Cardiac muscle cell (in vitro differentiated cells and primary cell): ENCODE measurements at places on chromosomes 13 and 19. TPM values are rescaled to one million over a fixed set of nuclear protein-coding genes. Genes with fewer than 3 reads are reported as not detected.

GRCh38 chr19:10219678-10220077, 11.5 kb downstream of the S1PR2 start:
- no peak for DNase-seq

Gene SPTBN4
- 2.3 and 5.5 TPM in 2 replicates for total RNA-seq

- no peak for DNase-seq
These were observed 21.4 kb downstream of the UHRF1 start for GRCh38 chr19:4930664-4931063.

DNA sequence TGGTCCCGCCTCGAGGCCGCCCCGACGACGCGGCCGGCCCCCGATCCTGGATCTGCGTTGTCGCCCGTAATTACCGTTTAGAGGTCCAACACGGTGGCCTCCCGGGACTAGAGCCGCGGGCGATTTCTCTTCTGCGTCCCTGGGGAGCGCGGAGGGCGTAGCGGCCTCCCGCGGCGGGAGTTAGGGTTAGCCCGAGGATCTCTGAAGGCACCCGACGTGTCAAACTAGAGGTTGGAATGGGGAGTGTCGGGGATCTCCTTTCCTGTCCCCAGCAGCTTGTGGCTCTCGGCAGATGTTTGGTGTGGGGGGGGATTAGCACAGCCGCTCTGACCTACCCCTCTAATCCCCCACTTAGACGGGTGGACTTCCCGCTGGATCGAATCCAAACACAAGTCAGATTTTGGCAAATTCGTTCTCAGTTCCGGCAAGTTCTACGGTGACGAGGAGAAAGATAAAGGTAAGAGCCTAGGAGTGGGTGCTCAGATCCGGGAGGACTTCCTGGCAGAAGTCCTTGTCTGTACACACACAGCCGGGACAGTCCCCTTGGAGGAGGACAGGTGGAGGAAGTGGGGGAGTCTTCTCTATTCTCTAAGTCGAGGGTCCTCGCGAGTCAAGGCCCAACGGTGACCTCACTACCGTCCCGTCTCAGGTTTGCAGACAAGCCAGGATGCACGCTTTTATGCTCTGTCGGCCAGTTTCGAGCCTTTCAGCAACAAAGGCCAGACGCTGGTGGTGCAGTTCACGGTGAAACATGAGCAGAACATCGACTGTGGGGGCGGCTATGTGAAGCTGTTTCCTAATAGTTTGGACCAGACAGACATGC, 581 bp downstream of the CALR start:
- DNase-seq, result peak; percentile 64

DNA sequence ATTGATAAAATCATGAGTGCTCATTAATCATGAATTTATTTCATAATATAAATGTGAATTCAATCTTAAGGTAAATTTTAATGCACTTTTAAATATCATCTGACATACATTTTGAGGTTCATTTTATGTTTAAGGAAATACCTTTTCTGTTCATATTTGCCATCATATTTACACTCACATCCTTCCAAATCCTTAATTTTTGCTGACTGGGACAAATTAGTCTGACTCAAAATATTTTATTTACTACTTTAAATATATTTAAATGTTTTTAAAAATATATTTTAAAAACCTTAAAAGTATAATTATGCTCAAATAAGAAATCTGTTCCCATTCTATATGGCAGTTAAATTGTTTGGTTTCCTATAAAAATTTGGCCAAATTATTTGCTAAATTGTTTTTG, 438.1 kb downstream of the GPC5 start:
- no peak for DNase-seq

Gene NCR1
- not detected in 2 replicates for total RNA-seq

DNA sequence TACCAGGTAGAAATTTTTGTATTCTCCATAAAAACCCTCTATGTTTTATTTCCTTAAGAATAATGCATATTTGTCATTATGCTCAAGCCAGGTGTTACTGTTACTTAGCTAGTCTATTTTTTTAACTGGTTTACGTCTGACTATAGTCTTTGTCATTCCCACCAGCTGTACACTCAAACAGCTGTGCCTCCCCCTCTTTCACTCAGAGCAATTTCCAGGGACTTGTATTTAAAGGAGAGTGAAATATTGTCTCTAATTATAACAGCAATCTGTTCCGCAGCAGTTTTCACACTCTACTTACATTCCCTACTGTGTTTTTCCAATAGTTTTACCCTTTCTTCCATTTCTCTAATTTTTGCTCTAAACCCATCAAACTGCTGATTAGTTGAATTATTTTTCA, 813.6 kb upstream of the MIR17HG start:
- no peak for DNase-seq

- peak; percentile 55 for DNase-seq
These were observed 260.0 kb downstream of the NDFIP2 start for GRCh38 chr13:79740991-79741390.

DNA sequence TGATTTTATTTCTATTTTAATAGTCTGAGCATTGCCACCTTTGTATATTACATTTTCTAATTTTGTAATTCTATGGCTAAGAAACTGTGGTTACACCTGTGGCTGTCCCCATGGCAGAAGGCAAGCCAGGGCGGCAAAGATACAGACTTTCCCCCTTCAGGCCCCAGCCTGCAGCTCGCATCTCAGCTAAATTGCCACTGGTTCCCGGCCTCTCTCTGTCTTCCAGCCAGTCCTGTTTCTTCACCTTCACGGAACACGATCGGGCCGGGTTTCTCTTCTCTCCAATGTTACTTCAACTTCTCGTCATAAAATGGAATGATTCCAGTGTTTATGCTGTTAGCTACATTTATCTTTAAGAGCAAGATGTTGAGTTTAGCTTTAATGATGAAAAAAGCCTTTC, 124.5 kb upstream of the ZNF507 start:
- no peak for DNase-seq

DNA sequence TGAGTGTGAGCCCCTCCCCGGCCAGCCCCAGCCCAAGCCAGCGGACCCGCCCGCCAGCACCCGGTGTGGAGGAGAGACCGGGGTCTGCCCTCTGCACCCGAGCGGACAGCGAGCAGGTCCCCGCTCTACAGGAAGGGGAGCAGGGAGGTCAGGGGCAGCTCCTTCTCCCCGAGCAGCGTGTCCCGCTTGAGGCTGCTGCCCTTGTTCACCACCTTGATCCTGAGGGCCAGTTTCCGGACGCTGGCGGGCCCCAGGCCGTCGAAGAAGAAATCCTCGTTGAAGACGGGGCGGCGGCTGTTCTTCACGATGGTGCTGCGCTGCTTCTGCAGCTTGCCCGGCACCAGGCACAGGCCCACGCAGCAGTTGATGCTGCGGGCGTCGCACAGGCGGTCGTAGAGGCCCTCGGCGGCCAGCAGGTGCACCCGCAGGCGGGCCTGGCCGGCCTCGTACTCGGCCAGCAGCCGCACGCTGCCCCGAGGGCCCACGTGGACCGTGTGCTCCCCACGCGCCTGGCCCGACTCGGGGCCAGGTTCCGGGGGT, 1.9 kb downstream of the C2CD4C start:
- DNase-seq, result no peak

- no peak for DNase-seq
These were observed 23.2 kb upstream of the GTF3A start for GRCh38 chr13:27401210-27401609.

DNA sequence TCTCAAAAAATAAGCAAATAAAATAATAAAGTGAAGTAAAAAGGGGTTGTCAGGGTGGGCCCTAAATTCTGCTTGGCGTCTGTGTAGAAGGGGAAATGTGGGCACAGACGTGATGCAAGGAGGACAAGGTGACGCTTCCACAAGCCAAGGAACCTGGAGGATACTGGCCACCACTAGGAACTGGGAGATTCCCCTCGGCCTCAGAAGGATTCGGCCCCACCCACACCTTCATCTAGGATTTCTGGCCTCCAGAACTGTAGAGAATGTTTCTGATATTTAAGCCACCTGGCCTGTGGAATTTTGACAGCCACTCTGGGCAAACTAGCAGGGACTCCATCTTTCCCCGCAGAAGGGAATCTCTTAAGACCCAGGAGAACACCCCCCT, 1.1 kb downstream of the PLEKHJ1 start:
- DNase-seq, result no peak

- DNase-seq, result no peak
These were observed 661 bp downstream of the KCNJ14 start for GRCh38 chr19:48455908-48456562.

DNA sequence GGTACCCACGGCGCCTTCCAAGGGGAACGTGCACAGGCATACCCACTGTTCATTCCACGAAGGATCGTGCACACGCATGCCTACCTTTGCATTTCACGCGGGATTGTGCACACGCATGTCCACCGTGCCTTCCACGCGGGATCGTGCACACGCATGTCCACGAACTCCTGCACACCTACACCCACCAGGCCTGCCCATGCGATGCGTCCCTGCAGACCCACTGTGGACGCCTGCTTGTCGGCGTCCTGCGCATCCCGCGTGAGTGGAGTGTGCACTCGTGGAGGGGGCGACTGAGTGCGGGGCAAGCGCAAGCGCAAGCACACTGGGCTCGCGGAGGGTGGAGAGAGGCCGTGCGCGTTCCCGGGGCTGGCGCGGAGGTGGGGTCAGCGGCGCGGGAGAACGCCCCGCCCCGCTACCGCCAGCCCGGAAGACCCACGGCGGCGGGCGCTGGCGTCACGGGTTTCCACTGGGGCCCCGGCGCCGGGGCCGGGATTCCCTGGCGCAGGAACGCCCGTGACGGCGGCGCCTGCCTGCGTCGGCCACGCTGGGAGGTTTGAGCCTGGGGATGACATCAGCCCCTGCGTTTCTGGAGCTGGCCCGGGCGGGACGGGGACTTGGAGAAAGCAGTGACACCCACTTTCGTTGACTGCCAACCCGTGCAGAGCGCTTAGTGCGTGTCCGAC, 18.7 kb downstream of the GADD45B start:
- DNase-seq, result peak; percentile 88

GRCh38 chr13:73428137-73428536, 369.3 kb downstream of the KLF5 start:
- peak; percentile 74 for DNase-seq

Gene TTC9B
- total RNA-seq, result not detected in 2 replicates

- peak; percentile 74 for DNase-seq
These were observed 43.8 kb downstream of the DCT start for GRCh38 chr13:94435604-94436226.

Gene ZNF571
- total RNA-seq, result 3.3 and 5.0 TPM in 2 replicates

Gene RNF113B
- total RNA-seq, result not detected in 2 replicates

Gene ZNF433
- total RNA-seq, result 9.5 and 12.0 TPM in 2 replicates

- DNase-seq, result no peak
These were observed 18.0 kb downstream of the ZNF91 start for GRCh38 chr19:23377276-23377675.
